Amygdala (tissue), 56 donors: ENCODE measurements at places on chromosomes 7 and 10.

- no peak for DNase-seq
Observed at GRCh38 chr7:7924303-7924702, 44.3 kb upstream of the GLCCI1 start.

DNA sequence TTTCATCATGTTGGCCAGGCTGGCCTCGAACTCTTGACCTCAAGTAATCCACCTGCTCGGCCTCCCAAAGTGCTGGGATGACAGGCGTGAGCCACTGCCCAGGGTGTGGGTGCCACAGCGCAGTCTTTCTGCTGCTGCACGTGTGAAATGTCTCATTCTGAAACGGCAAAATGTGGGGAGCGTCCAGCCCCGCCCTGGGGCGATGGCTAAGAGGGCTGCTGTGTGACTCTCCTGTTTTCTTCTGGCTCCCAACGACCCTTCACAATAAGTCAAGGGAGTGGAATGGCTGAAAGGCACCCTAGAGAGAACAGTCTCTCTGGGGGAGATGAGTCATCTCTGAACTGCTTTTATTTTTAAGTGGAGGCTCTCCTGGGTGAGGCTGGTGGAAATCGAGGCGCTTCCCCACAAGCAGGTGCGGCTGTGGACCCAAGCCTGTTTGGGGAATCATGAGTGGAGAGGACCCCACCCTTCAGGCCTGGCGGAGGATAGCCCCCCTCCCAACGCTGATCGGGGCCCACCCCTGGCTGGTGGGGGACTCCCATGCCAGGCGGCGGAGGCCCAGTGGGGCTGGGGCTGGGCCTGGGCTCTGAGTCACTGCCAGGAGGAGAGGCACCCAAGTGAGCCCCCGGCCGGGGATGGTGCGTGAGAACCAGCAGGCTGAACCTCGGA, 18.0 kb downstream of the ADAP1 start:
- no peak for DNase-seq

DNA sequence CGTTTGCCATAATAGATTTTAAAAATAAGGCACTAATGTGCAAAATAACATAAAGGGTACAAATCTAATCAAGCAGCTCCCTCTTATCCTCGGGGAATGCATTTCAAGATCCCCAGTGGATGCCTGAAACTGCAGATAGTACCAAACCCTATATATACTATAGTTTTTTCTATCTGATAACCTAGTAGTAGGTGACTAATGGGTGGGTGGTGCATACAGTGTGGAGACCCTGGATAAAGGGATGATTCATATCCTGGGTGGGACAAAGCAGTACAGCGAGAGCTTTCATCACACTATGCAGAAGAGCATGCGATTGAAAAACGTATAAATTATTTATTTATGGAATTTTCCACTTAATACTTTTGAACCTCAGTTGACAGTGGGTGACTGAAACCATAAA, 464.5 kb downstream of the GRID1 start:
- no peak for DNase-seq

- DNase-seq = no peak
Observed at GRCh38 chr10:107529350-107529749, 364.8 kb upstream of the SORCS1 start.

DNA sequence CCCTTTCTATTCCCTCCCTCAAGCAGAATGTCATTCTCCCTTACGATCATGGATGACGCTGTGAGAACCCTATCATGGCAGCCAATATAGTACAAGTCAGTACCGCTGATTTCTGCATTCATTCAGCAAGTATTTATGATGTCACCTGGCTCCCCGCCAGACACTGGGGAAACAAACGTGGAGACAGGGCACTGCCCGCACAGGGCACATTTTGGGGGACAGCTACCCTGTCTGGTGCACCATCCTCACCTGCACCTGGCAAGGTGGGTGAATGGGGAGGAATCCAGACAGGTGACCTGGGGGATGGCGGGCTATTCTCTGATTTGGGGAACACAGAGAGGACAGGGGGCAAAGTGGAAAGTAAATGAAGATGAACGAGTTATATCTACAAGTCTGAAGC, 28.4 kb downstream of the MKI67 start:
- no peak for DNase-seq

- DNase-seq = no peak
Observed at GRCh38 chr7:41312235-41312634, 390.7 kb downstream of the INHBA start.

- DNase-seq = no peak
Observed at GRCh38 chr10:94091649-94092048, 97.9 kb downstream of the PLCE1 start.

GRCh38 chr7:112908086-112908485, 117.9 kb upstream of the TMEM168 start:
- no peak for DNase-seq

DNA sequence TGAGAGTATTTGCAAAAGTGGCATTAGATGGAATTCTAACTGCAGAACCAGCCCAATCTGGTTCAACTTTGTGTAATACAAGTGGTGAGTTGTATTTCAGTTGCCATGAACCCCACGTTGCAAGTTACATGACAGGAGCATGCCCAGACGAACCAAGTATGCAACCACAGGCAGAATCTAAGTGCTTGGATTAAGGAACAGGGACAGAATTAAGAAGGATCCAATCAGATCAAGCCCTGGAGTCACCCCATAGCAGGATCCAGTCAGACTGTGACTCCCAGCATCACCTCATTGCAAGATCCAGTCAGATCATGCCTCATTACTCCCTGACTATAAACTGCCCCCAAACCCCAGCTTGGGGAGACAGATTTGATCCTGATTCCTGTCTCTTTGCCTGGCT, 388.7 kb upstream of the NRP1 start:
- DNase-seq = no peak

DNA sequence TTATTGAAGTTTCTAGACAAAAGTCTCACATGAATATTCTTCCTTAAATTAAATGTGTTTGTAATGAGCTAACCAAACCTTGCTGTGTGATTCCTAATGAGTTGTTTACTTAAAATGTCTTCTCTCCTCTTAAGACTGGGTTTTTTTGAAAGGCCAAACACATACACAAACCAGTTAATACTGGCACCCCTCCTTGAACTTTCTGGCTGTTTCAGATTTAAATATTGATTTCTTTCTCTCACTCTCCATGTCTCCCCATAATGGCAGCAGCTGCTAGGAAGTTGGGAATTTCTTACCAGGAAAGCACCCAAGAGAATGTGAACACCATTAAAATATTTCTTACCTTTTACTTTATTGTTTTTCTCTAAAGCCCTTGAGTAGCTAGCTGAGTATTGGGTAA, 11.4 kb upstream of the PTN start:
- no peak for DNase-seq

DNA sequence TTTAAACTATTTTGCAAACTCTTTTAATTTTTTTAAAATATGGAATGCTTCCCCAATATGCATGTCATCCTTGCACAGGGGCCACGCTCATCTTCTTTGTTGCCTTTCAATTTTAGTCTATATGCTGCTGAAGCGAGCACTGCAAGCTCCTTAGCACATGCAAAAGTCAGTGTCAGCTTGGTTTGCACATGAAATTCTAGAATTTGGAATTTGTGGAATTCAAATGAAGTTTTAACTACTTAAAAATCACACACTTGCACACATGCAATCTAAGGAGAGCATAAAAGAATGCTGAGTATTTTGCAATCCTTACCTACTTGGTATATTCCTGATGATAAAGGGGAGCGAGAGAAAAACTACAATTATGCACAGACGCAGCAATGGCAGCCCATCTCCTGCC, 78.3 kb upstream of the ATP6V0A4 start:
- no peak for DNase-seq

GRCh38 chr7:25829663-25830062, 322.3 kb upstream of the NFE2L3 start:
- DNase-seq = no peak

- DNase-seq = no peak
Observed at GRCh38 chr10:84829131-84829530, 500.7 kb downstream of the CCSER2 start.

GRCh38 chr7:52257890-52258289, 777.5 kb upstream of the POM121L12 start:
- DNase-seq = no peak

- DNase-seq = no peak
Observed at GRCh38 chr7:142807855-142808460, 37.2 kb downstream of the PRSS2 start.

- DNase-seq = peak; percentile 77
Observed at GRCh38 chr7:54932818-54933543, 85.8 kb upstream of the EGFR start.

DNA sequence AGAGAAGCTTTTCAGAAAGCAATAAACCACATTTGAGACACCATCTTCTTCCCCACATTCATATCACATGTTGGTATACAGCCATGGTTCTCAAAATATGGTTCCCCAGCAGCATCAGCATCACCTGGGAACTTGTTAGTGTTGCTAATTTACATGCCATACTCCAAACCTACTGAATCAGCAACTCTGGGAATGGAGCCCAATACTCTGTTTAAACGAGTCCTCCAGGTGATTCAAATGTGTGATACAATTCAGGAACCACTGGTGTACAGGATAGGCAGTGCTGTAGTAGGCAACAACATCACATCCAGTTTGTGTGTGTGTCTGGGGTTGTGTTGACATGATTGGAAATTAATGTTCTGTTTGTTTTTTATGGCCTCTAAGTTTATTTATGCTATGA, 47.7 kb downstream of the ZNF277 start:
- no peak for DNase-seq

- no peak for DNase-seq
Observed at GRCh38 chr7:107171496-107171895, 2.7 kb downstream of the HBP1 start.

- DNase-seq = no peak
Observed at GRCh38 chr10:74589851-74590250, 236.5 kb upstream of the KAT6B start.

GRCh38 chr10:22683140-22683389, 31.3 kb downstream of the PIP4K2A start:
- DNase-seq = no peak

DNA sequence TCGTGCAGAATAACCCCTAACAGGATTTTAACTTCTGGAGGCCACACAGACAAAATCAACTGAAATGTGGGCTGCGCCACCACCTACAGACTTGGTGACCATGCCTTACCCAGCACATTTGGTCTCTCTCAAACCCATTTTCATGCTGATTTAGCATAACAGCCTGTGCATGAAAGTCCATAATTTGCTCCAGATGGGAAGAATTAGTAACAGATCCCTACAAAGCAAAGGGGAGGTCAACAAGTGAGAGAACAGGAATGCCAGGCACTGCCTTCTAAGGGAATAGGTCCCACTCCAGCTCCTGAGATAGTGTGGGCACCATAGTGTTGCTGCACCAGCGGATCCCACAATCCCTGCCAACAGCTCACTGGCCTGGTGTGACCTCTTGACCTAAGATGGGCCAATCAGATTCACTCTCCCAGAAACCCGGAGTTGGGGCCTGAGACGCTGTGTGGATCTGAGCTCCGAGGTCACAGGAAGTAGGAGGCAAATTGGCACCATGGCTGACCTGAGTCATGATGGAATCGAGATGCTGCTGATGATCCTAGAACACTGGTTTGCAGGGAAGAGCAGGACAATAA, 32.4 kb downstream of the SLIT1 start:
- no peak for DNase-seq

- no peak for DNase-seq
Observed at GRCh38 chr7:45238806-45239205, 81.2 kb downstream of the RAMP3 start.

GRCh38 chr10:48948470-48949037, 8.9 kb upstream of the LRRC18 start:
- DNase-seq = no peak

DNA sequence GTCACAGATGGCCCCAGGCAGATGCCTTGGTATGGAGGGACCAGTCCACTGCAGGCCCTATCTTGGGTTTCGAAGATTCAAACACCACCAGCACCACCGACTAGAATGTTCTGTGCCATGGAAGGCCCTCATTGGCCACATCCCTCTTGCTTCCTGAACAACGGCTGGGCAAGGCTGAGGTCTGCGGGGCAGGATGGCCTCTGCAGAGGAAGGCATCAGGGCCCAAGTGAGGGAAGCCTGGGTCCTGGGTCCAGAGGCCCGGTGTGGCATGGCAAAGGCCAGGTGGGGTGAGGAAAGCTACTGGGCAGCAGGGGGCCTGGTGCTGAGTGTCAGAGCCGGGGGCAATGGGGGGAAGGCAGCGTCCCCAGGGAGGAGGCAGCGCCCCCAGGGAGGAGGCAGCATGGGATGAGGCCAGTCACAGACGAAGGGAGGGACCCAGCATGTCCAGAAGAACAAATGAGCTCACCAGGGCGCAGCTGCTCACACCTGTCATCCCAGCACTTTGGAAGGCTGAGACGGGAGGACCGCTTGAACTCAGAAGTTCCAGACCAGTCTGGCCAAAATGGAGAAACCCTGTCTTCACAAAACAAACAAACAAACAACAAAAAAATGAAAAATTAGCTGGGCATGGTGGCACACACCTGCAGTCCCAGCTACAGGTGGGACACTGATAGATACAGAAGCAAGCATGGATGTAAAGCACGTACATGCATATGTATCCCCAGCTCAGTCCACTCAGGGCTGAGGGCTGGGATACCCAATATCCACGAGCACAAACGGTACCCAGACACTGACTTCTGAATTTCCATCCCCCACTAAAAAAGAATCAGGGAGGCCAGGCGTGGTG, 64.4 kb downstream of the PROSER2 start:
- no peak for DNase-seq

DNA sequence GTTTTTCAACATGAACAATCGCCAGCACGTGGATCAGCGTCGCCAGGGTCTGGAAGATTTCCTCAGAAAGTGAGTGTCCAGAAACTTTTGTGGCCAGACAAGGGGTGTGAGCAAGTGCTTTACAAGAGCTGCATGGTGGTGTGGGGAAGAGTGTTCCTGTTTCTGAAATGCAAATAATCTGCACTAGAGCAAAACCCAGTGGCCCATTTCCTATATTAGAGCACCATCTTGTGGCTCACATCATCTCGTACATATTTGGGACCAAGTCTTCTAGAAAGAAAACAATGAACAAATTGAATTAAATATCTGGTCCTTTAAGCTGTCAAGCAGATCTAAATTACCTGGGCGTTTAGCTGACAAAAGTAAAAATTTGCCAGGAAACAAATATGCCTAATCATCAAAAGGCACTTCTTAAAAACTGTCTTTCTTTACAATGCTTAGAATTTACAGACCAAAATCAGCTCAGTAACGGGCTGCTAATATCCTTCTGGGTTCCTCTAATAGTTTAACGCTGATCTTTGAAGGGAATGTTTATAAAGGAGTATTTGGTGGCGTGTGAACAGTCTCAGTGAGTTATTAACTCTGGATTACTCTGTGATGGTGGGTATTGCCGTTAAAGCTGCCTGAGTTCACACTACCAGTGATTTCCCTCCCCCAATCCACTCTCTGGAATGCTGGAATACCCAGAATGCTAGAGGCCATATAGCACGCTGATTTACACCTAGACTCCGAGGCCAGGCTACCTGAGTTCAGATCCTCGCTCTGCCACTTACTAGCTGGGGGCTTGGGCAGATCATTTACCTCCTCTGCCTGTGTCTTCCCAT, 73.6 kb downstream of the SNX10 start:
- DNase-seq = peak; percentile 25

GRCh38 chr7:120023494-120024167, 249.3 kb upstream of the KCND2 start:
- DNase-seq = no peak

DNA sequence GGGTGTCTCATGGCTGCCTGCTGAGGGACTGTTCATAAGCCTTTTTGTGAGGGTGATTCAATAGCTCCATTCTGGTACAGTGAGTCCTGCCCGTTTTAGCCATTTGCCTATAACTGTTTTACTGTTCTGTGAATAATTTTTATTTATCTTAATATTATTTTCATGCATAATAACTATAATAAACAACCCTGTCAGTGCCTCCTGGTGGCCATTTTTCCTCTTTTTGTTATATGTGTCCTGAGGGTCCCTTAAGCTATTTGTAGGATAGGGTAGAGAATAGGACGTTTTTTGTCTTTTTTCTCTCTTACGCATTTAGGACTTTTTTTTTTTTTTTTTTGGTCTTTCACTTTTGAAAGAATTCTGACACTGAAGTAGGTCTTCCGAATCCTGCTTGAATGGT, 2.9 kb downstream of the C1QL3 start:
- DNase-seq = no peak
